ENCODE measurements at places on chromosomes 2 and 18.
A peak's percentile ranks its signal among the peaks of the same experiment; 100 is the strongest.

DNA sequence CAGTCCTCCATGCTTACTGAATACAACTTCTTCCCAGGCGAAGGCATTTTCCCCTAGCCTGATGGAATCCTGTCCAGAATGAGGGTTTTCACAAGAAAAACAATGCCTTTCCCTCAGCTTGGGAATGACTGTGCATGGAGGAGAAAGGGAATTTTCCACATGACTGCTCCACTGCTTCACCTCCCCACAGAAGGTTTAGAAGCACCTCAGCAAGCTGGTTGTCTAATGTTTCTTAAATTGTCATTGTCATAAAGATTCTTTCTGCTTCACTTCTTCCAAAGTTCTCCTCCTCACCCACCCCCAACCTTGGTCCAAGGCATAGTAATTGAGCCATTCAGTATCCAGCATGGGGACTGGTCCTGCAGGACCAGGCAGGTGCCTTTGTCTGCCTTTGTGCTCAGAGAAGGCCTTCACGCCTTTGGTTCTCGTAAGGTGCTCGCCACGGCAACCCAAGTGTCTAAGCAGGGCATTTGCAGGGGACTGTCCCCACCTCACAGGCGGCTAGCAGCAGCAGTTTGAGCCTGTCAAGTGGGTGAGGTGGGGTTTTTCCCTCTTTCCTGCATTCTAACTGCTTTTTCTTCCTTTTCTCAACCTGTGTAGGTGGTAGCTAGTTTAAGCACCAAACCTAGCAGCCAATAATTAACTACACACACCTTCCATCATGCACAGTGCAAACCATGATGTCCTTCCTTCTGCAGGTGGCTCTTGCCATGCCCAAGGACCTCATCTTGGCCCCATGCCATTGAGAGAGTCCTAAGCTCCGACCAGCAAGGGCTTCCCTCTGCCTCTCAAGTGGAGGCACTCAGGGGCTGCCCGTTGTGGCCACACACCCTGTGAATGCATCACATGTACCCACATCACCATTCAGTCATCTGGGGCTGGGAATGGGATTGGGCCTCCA lies 65.7 kb upstream of the BCL2L11 start:
- peak; percentile 83 for DNase-seq

DNA sequence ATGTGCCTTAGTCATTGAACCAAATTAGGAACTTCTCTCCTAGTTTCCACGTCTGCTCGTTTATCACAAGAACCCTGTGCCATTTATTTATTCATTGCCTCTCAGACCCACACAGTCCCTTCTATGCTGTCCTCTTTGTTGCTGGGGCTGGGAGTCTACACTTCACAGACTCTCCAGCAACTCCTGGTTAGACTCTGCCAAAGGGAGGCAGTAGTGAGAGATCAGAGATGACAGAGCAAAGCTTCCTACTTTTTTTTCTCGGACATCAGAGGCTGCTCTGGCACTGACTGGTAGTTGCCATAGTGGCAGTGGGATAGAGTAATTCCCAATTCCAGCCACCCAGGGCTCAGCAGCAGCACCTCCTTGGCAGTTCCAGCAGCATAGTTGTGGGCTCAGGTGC lies 277.5 kb downstream of the BCL11A start:
- no peak for DNase-seq

DNA sequence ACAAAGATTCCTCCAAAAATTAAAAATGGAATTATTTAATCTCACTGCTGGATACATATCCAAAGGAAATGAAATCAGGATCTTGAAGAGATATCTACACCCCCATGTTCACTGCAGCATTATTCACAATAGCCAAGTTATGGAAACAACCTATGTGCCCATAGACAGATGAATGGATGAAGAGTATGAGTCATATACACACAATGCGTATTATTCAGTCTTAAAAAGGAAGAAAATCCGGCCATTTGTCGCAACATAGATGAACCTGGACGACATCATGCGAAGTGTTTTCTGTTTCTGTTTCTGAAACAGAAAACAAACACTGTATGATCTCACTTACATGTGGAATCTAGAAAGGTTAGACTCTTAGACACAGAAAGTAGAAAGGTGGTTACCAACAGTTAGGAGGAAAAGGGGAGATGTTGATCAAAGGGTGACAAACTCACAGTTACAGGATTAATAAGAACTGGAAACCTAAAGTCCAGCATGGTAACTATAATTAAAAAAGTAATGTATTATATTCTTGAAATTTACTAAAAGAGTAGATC lies 87.8 kb upstream of the ERBB4 start:
- no peak for DNase-seq

DNA sequence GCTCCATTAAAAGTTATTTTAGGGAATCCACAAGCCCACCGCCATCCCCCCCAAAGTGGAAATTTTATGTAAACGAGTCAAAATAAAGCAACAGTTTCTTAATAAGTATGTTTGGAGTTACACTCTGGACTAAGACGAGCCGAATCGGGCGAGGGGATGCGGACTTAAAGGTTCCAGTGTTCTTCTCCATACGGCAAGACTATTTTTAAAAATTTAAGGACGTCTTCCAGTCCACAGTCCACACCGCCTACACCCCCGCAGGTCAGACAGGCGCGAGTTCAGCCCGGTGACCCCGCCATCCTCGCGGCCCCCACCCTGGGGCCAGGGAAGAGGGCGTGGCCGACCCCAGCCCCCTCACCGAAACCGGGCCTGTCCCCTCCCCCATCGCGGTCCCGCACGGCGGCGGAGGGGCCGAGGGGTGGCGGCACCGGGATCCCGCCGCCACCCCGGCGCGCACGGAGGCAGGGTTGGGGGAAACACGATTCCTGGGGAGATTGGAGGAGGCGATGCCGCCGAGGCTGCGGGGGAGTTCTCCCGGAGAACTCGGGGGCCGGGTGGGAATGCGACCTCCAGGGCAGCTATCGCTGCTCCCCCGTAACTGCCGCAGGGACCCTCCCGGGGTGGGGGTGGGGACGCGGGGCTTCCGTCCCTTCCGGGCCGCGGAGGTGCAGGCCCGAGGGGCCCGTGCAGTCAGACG lies 24.5 kb upstream of the SMAD7 start:
- DNase-seq, result no peak

DNA sequence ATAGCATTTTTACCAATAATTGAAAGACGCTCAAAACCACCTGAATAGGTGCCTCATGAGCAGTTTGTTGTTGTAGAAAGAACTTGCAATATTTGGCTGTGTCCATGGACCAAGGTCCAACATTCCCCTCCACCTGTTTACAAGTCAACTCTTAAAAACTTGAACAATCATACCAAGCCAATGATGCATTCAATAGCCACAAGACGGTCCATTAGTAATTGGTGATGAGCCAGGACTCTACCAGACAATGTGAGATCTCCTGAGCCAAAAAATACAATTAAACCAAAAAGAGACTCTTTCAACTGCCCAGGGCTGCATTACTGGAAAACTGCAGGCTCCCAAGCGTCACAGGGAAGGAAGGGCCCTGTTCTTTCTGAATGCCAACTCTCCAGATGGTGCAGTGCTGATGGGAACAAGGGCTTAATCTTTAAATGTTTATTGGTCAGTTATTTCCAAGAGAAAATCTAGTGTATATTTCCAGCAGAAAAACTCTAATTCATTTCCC lies 118.8 kb upstream of the EPB41L3 start:
- no peak for DNase-seq

DNA sequence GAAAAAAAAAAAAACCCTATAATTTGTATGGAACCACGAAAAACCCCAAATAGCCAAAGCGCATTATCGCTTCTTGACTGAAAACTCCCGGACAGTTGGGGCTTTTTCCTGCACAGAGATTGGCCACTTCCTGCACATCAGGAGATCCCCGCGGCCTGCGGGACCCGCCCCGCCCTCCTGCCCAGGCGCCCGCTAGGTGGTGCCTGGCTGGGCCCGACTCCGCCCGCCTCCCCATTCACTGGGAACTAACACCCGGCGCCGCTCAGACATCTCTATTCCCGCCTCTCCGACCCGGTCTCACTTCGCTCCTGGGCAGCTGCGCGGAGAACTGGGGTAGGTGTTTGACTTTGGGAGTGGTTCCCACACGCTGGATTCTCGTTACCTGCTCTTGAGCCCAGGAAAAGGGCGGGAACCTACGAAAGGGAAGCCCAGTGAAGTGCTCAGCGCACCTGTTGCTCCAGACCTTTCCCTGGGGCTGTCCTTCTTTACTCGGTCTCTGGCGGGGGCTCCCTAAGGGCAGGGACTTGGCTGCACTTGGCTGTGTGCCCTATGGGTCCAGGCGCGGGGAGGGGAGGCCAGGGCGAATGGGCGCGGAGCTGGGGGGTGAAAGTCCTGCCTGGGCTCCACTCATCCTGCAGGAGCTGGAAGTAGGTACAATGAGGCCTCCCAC lies at the start of gene HMSD:
TSS of gene HMSD (plus strand) at position 234 of the 670 bp plus-strand sequence. CDS start 4,155 bp downstream, outside the sequence.
- DNase-seq, result peak; percentile 57

- no peak for DNase-seq
Measured at GRCh38 chr2:14234911-14235310, 397.6 kb upstream of the LRATD1 start.

DNA sequence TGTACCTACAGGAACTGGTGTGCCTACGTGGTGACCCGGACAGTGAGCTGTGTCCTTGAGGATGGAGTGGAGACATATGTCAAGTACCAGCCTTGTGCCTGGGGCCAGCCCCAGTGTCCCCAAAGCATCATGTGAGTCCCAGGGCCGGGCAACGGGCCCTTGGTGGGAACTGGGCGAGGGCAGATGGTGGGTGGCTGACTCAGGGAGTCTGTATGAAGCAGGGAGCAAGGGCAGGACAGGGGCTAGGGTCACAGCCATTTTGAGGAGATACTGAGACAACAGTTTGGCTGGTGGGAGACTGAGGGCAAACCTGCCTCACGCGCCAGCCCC lies 1.7 kb downstream of the EMILIN1 start:
- no peak for DNase-seq

GRCh38 chr2:238140040-238140439 lies 1.6 kb downstream of the KLHL30 start:
- no peak for DNase-seq
